ENCODE measurements at places on chromosomes 5 and 9.

DNA sequence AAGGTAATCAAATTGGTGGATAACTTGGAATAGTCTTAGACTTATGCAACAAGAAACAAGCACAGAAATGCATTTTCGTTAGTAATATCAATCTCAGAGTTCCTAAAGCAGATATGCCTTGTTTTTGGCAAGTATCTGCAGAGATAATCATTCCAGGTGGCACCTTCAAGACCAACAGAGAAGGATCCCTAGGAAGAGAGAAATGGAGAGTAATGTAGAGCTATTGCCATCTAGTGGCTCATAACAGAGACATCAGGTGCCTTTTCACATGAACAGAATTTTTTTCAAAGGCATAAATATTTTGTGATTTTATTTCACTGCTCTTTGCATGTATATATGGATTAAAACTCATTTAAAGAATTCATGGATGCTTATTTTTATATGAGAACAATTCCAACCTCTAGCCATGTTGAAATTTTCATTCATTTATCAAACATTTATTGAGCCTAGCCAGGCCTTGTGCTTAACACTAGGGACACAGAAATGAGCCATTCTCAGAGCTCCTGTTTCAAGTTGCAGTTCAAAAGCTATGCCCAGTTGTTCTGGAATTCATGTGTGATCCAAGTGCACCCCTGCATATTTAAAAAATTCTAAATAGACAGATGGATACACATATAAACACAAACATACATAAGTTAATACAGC is 117.5 kb upstream of the OR13F1 start:
- no peak for DNase-seq

DNA sequence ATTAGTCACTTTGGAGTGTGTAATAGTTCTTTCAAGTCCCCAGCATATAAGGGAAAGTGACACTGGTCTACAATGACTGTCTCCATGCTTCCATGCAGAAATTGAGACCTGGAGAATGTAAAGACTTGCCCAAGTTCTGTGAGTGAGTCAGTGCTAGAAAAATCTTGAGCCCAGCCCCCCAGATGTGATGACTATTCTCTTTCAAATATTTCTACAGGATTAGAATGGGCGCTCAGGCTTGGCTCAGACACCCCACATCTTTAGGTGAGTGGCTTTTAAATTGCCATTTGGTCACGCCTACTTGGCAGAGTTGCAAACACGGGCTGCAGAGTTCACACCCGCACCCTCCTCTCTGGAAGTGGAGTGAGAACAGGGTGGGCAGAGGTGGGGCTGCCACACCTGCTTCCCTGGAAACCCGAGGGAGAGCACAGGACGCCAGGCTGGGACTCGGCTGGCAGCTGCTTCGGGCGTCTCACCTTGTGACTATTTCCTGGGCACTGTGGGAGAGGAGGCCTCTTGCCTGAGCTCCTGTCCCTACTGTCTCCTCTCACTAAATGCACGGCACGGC is 37.6 kb downstream of the ROPN1L start:
- peak; percentile 94 for DNase-seq

- peak; percentile 69 for DNase-seq
Observed at GRCh38 chr5:170638454-170639220, 134.8 kb downstream of the KCNIP1 start.

DNA sequence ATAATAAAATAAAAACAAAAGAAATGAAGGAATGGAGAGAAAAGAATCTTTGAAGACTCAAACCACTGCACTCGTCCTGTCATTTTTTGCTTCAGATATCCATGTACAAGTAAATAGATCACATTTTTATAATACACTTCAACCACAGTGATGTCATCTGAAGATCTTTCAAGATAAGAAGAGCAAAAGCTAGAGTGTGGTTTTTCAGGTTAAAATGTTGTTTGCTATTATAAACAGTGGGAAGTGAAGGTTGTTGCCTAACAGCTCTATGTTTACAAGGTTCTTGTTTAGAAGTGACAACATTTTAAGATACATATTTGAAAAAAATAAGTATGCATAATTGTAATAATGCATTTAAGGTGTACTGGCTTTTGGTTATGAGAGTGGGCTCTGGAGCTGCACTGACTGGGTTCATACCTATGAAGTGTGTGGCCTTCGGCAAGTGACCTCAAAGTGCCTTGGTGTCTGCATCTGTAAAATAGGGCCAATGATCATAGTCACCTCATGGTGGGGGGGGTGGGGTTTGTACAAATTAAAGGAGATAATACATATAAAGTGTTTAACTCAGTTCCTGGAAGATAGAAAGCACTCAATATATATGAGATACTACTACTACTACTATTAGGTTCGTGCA is 45.5 kb upstream of the IL7R start:
- DNase-seq = no peak

GRCh38 chr5:154374264-154374663 is 71.5 kb upstream of the SAP30L start:
- DNase-seq = no peak

DNA sequence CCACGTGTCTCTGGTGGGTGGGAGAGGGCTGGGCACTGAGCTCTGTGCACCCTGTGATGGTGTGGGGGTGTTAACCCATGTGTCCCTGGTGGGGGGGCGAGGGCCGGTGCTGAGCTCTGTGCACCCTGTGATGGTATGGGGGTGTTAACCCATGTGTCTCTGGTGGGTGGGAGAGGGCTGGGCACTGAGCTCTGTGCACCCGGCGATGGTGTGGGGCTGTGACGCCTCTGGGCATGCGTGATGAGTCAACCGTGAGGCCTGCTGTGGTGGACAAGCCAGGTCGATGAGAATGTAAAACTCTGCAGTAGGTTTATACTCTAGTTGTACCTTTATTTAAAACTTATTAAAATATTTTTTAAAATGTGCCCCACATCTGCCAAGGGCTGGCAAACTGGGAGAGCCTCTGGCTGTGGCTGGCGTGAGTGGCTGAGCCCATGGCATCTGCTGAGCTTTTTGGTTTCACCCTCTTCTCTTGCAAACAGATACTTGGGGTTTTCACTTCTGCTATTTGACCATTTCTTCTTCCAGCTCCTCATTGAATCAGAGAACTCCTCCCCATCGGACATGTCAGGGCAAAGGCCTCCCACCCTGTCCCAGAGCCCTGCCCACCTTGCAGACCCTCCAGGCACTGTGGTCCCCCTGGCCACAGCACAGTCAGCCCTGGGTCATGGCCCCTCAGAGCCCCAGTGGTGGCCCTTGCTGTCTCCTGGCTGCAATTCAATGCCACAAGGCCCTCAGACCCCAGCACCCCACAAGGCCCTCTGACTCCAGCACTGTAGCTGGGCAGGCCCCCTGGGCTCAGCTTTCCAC is 18.5 kb upstream of the EXOC3 start:
- DNase-seq = no peak

DNA sequence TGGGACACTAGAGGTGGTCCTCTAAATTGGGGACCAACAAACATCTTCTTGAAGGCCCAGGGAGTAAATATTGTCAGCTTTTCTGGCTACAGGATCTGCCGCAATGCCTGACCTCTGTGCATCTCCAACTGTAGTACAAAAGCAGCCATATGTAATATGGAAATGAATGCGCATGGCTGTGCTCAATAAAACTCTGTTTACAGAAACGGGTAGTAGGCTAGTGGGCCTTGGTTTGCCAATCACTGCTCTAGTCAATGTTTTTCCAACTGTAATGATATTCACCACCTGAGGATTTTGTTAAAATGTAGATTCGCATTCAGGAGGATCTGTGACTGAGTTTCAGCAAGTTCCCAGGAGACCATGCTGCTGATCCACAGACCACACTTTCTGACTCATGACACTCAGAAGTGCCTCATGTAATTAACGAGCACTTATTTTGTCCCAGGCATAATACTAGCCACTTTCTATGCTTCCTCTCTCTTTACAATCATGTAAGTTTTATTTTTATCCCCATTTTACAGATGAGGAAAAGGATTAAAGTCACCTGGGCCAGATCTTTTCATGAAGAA is 96.9 kb downstream of the MED27 start:
- DNase-seq = no peak
